Epithelial cell of proximal tubule (primary cell): ENCODE measurements at places on chromosomes 13 and 19. TPM values are rescaled to one million over a fixed set of nuclear protein-coding genes. Genes with fewer than 3 reads are reported as not detected.

Gene ZNF493
- 6.2 and 10.3 TPM in 2 replicates for total RNA-seq

Gene LILRB3
- total RNA-seq: not detected in 2 replicates

Gene RFX1
- 4.2 and 4.5 TPM in 2 replicates for total RNA-seq

Gene MAU2
- total RNA-seq: 14.7 and 22.0 TPM in 2 replicates

Gene LRRC8E
- total RNA-seq: 11.9 and 18.9 TPM in 2 replicates

Gene TMC4
- total RNA-seq: 3.7 and 9.5 TPM in 2 replicates

Gene SLC25A23
- 34.1 and 53.1 TPM in 2 replicates for total RNA-seq

Gene STOML3
- not detected in 2 replicates for total RNA-seq

Gene NKPD1
- total RNA-seq: 0.29 TPM in 1 of 2 replicates, not detected in the other

Gene ZNF296
- total RNA-seq: 1.7 and 3.0 TPM in 2 replicates

Gene ZNF229
- 3.1 and 4.8 TPM in 2 replicates for total RNA-seq

Gene CDC34
- total RNA-seq: 142 and 265 TPM in 2 replicates

Gene CDX2
- total RNA-seq: not detected in 2 replicates

GRCh38 chr19:40614622-40615411 lies 13.6 kb downstream of the LTBP4 start:
- DNase-seq: no peak

- no peak for DNase-seq
Observed at GRCh38 chr13:93558637-93559036, 332.0 kb downstream of the GPC6 start.

GRCh38 chr13:99363391-99363790 lies 56.2 kb upstream of the GPR183 start:
- DNase-seq: no peak

DNA sequence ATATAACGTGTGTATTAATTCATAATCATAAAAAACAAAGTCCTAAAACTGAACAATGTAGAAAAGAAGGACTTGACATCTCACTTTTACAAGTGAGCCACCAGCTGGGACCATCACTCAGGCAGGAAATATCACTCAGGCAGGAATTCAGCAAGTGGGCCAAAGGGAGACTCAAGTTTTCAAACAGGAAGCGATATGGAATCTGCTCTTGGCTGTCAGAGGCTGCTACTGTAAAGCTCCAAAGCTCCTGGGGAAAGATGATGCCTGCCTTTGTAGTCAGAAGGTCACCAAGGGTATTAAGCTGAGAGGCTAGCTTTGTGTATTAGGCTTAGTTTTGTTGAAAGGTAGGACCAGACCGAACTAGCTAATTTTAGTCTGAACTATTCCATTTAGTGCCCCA lies 5.5 kb upstream of the AKAP11 start:
- no peak for DNase-seq

DNA sequence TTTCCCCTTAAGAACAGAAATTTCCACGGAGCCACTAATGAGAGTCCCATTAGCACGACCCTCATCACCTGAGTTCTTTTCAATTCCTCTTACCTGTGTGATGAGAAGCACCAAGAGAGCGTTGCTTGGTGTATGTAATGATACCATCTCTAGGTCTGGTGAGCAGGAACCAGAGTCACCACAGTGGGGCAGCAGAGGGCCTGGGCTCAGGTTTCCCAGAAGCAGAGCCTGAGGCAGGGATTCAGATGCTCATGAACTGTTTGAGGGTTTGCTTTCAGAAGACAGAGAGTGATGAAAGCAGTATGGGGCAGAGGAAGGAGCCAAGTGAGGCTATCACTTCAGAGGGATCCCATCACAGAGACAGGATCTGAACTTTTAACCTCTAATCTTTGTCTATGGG lies 3.1 kb upstream of the PTPRH start:
- DNase-seq: no peak

GRCh38 chr13:75425216-75426009 lies 56.6 kb downstream of the TBC1D4 start:
- DNase-seq: no peak

DNA sequence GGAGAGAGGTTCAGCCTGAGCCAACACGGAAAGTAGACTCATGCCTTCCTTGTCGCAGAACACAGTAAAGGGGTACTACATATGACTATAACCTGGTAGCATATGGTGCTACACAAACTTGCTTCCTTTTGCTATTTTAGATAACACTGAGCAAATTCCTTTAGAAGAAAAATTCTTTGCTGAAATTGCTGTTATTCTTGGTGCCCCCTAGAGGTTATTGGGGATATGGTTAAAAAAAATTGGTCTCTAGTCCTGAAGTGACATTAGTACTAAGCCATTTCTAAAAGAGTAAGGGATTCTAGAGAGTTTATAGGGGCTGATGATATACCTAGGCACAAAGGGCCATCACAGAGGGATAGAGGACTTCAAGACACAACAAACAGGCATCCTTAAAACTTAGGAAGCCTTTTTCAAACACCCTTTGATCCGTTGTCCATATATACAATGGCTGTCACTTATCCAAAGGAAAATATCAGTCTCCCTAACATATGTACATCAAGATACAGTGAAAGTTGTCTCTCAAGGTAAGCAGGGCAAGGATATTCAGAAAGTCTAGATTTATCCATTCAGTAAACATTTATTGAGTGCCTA lies 13.9 kb upstream of the HS6ST3 start:
- DNase-seq: no peak

GRCh38 chr13:40682449-40683240 lies 16.2 kb upstream of the FOXO1 start:
- DNase-seq: no peak

GRCh38 chr19:30681162-30682100 lies 309.2 kb downstream of the ZNF536 start:
- no peak for DNase-seq

GRCh38 chr13:27004326-27004725 lies 167.3 kb downstream of the USP12 start:
- no peak for DNase-seq

- DNase-seq: no peak
Observed at GRCh38 chr13:51249770-51250741, 27.9 kb downstream of the FAM124A start.

DNA sequence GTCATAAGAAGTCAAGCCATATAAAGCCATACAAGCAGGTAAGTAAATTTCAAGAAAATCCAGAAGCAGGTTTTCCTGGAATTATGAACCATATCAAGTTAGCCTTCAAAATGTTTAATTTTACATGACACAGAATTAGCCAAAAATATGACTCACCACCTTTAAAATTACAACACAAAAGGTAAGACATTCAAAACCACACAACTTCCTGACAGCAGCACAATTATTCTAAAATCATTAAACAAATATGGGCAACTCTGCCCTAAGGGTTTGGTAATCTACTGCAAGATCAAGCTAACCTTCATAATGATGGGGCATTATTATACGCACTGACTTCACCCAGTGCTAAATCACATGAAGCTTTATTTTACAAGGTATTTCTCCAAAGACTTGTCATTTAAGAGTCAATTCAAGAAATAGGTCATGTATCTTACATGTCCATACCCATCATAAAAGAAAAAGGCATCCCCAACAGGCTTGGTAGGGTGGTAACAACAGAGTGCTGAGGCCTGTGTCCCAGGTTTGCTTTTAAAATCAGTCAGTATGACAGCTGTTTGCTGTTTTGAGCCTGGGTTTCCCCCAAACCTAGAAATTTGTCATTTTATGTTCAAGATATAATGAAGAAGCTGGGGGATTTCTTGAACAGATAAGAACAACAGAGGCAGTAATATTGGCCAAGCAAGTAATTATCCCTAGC lies 15.2 kb downstream of the RCBTB1 start:
- DNase-seq: no peak

GRCh38 chr13:113927661-113928581 lies 46.0 kb downstream of the C13orf46 start:
- DNase-seq: no peak

GRCh38 chr13:110262508-110263291 lies 44.3 kb downstream of the COL4A1 start:
- DNase-seq: no peak

DNA sequence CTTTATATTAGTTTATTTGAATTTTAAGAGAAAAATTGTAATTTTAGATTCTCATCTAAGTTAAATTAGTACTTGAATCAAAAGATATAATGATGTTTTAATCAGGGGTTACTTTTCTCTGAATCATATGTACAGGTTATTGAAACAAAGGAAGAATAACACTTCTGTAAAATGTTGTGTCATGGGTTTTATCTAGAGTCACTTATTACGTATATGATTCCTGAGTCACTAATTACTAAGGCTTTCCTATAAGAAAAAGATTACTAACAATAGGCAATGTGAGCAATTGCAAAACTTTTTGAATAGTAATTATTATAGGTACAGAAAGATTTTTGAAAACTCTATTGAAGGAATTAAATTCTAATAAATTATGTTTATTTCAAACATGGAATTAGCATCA lies 99.2 kb upstream of the KLF5 start:
- no peak for DNase-seq

- no peak for DNase-seq
Observed at GRCh38 chr13:111611651-111612050, 291.2 kb downstream of the TEX29 start.

GRCh38 chr13:45120967-45121831 lies 889 bp downstream of the GTF2F2 start:
- peak; percentile 48 for DNase-seq

DNA sequence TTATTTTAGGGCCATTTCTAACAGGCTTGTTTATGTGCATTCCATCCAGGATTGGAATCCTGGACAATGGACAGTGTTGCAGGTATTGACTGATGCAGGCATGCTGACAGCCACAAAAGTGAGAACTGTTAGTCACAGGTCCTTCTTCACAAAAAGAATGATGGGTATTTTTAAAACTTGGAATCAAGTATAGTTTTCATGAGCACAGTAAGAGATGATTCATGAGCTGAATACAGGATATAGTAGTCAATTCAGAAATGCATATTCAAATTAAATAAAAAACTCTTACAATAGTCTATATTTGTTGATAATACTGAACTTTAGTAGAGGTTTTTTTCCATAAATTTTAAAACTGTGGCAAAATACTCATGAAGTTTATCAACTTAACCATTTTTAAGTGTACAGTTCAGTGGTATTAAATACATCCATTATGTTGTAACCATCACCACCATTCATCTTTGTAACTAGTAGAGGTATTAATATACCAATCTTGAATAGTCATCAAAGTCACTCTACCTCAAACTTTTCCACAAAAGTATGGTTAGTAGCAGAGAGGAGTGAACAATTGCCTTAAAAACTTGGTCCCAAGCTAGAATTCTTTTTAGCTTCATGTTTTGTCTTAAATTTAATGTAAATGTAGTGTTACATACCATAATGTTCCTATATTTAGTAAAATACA lies 79.5 kb downstream of the KCNRG start:
- DNase-seq: no peak

- DNase-seq: no peak
Observed at GRCh38 chr19:44943801-44944249, 1.8 kb downstream of the APOC4 start.

- no peak for DNase-seq
Observed at GRCh38 chr13:43744261-43745031, 42.3 kb downstream of the ENOX1 start.

DNA sequence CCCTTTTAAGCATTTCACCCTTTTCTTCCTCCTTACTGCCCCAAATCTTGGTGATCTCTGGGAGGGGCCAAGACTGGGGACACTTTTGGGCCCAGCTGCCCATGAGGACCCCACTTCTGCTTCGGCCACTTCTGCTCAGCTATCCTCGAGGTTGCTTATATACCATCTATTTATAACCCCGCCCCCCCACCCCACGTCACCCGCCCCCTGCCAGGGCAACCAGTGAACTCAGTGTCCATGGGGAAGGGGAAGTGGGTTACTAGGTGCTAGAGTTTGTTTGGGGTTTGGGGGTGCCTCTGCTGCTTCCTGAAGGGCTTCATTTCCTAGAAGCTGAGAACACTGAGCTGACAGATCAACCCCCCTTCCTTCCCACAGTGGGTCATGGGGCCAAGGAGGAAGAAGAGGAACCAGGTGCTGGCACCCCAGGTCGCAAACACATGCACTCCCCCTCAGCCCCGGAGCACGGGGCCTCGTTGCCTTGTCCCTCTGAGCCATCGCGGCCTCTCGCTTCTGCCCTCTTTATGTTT lies 6.1 kb upstream of the ADGRE5 start:
- DNase-seq: no peak

- DNase-seq: no peak
Observed at GRCh38 chr13:22893777-22894176, 287.0 kb upstream of the SGCG start.

GRCh38 chr19:45114116-45114515 lies 21.1 kb downstream of the PPP1R37 start:
- no peak for DNase-seq

DNA sequence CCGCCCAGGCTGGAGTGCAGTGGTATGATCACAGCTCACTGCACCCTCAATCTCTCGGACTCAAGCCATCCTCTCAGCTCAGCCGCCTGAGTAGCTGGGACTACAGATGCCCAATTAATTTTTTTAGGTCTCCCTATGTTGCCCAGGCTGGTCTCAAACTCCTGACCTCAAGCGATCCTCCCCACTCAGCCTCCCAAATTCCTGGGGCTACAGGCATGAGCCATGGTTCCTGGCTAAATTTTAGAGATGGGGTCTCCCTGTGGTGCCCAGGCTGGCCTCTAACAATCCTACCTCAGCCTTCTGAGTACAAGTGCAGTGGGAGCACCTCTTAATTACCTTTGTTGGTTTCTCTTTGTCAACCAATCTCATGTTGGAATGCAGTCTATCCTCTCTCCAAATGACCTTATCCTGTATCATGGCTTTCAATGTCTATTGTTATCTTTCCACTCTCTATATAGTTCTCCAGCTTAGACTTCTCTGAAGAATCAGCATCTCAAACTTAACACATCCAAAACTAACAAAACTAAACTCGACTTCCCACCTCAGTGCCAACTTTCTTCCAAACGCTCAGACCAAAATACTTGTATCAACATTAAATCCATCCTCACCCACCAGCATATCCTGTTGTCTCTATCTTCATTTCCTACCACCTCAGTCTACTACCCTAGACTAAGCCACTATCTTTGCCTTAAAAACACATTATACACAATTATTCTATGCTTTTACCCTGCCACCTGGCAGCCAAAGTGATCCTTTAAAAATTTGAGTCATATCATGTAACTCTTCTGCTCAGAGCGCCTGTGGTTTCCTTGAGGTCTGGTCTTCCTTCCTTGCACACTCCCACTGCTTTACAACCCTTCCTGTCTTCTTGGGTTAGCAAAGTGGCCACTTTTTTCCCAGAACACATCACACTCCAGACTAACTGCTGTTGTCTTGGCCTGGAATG lies 6.7 kb downstream of the TPT1 start:
- DNase-seq: no peak
